Stimulated activated CD8-positive, alpha-beta memory T cell treated with anti-CD3 and anti-CD28 coated beads, Interleukin-4, amount 100 ng/mL, for 1 hour (primary cell): ENCODE measurements at places on chromosomes 1 and 21.

- DNase-seq: no peak
Observed at GRCh38 chr1:154219541-154219940, 1.2 kb upstream of the UBAP2L start.

- no peak for DNase-seq
Observed at GRCh38 chr1:94622757-94623156, 81.2 kb upstream of the F3 start.

DNA sequence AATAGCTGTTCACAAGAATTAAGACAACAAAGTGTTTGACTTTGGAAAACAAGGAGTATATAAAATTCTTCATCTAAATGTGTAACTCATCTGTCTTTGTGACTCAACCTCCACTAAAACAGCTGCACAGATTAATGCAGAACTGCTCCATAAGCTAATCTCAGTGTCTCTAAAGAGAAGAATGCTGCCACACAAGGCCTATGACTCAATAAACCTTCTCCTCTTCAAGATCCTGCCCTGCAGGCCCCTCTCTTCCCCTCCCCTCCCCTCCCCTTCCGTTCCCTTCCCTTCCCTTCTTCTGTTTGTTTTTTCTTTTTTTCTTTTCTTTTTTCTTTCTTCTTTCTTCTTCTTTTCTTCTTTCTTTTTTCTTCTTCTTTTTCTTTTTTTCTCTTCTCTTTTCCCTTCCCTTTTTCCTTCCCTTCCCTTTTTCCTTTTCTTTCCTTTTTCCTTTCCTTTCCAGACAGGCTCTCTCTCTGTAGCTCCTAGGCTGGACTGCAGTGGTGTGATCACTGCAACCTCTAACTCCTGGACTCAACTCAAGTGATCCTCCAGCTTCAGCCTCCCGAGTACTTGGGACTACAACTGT, 1052.8 kb downstream of the BRINP3 start:
- DNase-seq: no peak

- DNase-seq: no peak
Observed at GRCh38 chr1:58789322-58789856, 5.5 kb upstream of the JUN start.

- no peak for DNase-seq
Observed at GRCh38 chr1:220454155-220454777, 73.7 kb upstream of the MARK1 start.

DNA sequence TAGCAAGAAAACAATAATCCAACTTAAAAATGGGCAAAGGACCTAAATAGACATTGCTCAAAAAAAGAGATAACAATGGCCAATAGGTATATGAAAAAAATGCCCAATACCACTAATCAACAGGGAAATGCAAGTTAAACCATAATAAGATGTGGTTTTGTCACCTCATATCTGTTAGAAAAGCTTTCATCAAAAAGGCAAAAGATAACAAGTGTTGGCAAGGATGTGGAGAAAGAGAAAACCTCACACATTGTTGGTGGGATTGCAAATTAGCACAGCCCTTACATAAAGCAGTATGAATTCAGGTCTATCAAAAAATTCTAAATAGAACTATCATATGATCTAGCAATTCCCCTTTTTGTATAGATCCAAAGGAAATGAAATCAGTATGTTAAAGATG, 387.2 kb upstream of the DUSP10 start:
- no peak for DNase-seq

DNA sequence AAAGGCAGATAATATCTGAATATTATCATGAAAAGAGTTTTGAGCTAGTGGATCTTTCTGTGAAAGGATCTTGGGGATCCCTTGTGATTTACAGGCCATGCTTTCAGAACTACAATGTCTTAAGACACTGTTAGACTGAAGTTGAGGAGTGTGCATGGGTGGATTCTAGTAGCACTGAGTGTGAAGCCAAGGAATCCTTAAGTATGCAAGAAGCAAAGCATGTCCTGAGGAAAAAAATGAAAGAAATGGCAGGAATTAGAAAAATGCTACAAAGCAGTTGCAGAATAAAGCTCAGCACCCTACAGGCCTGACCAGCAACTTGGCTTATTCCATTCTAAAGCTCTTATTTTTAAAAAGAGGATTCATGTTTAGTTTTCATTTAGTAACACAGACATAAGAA, 11.9 kb downstream of the STX6 start:
- DNase-seq: no peak

DNA sequence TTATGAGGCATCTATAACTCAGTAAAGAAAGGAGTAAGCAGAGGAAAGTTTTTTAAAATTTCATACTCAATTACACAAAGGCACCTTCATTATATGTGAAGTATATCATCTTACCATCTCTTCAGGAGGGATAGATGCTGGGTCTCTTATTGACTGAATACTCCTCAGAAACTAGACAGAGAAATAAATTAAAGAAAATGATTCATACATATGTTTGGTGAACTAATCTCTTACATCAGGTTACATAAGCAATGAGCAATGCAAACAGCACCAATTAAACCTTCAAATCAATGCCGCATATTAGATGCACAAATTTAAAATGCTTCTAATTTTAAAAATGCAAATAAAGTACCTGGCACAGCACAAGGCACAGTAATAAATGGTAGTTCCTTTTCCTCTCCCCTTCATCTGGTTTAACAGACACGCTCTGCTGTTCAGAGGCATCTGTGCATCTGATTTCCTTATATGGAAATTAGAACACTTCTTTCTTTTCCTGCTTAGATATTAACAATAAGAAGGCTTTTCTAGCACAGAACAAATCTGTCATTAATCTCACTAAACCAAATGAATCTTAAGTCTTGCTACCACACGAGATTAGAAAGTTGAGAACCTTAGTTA, 20.0 kb downstream of the SCYL3 start:
- no peak for DNase-seq

DNA sequence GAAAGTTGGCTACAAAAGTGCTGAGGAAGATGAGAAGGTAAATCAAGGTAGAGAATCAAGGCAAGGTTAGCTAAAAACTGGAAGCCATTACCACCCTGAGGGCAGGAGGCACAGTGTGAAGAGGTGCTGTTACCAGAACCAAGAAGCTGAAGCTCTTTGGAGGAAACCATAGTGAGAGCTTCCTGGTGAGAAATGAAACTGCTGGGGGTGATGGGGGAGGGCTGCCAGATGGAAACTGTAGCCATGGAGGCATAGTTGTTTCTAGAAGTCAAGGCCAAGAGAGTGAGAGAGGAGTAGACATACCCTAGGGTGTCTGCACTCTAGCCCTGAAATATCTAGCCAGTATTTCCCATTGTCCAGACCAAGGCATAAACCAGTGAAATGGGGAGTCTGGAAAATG, 28.7 kb downstream of the IFI44 start:
- DNase-seq: no peak

GRCh38 chr1:204979891-204980649, 62.9 kb upstream of the CNTN2 start:
- no peak for DNase-seq

GRCh38 chr1:76939050-76939816, 72.0 kb downstream of the ST6GALNAC5 start:
- DNase-seq: no peak

DNA sequence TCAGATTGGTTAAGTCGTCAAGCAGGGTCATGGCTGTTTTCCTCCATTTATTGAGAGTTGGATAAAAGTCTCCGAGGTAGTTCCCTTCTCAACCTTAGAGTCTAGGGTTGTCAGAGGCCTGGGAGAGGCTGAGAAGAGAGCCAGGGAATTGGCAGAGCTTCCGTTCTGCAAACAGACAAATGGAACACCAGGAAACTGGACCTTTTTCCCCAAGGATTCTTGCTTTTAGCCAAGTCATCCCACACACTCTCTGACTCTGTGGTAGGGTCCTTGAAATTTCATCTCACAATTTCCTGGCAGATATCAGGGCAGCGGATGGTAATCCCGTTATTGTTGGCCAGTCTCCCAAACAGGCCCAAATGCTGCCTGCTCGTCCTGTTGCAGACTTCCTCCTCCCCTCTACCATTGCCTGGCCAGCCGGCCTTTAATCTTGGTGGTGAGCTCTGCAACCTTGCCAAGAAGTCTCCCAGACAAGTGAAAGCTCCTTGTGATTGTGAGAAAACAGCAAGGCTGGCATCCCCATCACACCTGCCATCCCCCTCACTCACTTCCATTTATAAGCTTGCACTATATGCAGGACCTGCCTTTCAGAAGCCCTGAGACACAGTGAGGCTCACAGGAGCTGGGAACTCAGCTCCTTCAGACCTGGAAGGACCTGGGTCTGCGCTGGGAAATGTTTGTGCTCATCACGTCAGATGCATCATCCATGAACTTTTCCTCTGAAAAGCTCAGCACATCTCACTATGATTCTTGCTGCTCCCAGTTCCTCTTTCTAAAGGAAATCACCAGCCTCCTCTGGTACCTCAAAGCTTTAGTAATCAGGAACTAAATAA, 13.7 kb upstream of the SRP9 start:
- DNase-seq: no peak

- DNase-seq: no peak
Observed at GRCh38 chr1:62879962-62880361, 96.0 kb downstream of the ATG4C start.
